Dermis blood vessel endothelial cell (primary cell): ENCODE measurements at places on chromosomes 13 and 19. TPM values are rescaled to one million over a fixed set of nuclear protein-coding genes. Genes with fewer than 3 reads are reported as not detected.

The AMER2 gene
- not detected in 2 replicates for total RNA-seq

GRCh38 chr19:5645409-5645808 is 22.5 kb downstream of the SAFB start:
- DNase-seq: no peak

DNA sequence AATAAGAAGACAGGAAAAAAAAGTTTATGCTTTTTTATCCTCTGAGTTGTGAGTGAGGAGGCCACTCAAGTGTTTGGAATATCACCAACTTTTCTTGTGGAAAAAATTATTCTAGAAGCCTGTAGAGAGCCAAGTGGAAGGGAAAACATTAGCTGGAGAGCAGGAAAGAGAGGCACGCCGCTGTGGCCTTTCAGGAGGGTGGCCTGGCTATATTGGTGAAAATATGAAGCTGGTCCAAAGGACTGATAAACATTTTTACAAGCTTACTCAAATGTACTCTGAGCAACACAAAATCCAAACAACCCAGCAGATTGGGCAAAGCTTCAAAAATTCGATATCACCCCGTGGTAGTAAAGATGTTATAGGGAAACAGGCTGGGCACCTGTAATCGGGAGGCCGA is 2.3 kb upstream of the EIF3G start:
- no peak for DNase-seq

The ADAMTSL5 gene
- 0.19 TPM in 1 of 2 replicates, not detected in the other for total RNA-seq
